Inflammatory macrophage (primary cell): ENCODE measurements at places on chromosomes 5 and 9.

DNA sequence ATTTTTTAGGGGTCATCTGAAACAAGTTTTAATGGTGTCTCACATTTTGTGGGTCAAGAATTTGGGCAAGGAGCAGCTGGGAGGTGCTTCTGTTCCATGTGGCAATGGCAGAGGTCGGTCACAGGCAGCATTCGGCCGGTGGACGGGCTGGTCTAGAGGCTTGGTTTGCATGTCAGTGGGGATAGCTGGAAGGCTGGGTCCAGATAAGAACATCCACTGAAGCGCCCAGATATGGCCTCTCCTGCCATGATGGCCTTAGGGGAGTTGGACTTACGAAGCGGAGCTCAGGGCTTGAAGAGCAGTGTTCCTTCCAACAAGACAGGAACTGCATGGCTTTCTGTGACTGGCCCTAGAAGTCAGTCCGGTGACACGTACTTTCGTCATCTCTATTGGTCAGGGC lies 30.3 kb downstream of the LHFPL2 start:
- DNase-seq, result no peak

DNA sequence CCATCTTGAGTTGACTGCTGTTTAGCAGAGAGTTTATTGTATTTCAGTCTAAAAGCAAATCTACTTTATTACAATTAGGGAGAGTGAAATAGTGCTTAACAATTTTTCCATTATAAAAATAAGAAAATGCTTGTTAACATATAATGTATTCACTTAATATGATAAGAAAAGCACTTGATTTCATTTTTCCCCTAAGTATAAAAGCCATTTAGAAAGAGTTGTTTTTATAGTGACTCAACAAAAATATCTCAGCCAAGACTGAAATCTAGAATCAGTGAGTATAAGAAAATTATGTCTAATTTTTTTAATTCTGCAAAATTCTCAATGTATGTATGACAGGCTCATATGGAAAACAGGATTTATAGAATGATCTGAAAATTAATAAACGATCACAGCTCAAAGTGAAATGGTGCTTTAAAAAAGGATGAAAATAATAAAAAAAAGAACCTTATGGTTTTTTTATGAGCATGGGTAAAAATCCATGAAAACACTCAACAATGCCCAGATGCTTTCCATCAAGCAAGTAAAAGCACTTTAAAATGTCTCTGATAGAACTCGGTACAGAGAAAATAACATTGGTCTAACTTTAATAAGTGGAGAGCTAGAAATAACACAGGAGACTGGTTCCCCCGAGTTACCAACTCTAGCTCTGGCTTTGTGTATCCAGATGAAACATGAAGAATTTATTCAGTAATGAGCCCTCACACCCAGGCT lies 1057.8 kb upstream of the WWC1 start:
- no peak for DNase-seq

DNA sequence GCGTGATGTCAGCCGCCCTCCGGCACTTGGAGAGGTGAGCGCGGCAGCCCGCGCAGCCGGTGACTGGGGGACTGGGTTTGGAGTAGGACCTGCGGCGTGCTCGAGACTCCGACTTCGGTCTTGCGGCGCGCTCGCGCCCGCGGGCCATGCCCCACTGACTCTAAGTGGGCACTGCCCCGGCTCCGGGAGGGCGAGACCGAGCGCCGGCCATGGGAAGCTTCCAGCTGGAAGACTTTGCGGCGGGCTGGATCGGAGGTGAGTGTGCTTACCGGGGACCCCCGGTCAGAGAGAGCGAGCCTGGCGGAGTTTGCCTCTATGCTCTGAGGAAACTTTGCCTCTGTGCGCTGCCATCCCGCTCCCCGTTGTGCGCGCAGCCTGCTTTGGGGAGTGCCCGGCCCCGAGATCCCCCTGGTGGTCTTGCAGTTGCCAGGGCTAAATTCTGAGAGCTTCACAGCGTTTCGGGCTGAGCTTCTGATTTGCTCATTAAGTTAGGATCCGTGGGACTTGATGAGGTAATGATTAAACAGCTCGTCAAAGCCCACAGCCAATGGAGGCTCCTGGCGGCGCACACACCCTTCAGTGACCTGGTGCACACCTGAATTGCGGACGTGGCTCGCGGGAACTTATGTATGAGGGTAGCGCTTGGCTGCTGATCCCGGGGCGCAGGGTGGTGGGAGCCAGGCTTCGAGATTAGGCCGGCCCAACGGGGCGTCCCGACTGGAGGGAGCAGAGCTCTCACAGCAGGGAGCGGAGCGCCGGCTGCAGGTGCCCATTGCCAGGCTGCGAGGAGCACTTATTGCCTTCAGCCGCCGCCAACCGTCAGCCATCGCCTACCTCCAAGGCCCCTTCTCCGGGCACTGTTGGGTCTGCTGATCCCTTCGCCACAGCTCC lies at the start of gene SLC25A48:
Gene SLC25A48 (plus strand): TSS at position 25 of the 891 bp plus-strand sequence. CDS start 185 bp downstream, at position 210.
- DNase-seq, result no peak

GRCh38 chr9:73125651-73126050 lies 26.0 kb upstream of the ANXA1 start:
- DNase-seq, result no peak

DNA sequence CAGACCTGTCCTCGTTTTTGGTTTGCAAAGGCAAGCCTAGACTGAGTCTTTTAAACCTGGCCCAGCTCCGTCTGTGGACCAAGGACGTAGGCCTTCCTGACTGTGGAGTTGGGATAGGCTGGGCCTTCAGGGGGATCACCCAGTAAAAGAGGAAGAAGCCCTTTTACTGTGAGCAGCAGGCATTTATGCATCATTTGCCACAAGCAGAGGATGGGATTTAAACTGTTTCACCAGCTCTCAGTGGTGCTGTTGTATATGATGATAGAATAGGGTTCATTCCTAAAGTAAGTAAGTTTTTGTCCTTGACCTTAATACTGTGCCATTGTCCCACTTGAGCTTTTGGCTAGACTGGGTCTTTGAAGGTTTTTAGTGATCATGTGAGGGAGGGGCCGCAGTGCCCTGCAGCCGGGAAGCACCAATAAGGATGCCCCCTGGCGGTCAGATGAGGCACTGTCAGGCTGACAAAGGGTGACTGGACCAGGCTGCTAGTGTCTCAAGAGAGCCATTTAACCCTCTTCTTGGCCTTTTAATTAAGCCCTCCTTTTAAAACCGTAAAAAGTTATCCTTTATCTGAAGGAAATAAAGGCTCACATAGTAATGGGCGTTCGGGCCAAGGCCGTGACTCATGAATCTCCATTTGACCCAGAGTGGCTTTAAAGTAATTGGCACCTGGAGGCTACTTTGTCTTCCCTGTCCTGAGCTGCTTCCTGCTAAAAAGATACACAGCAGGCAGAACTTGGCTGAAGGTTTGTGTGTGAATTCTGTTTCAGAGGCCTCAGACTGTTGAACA lies 74.0 kb downstream of the UBAP1 start:
- peak; percentile 46 for DNase-seq

DNA sequence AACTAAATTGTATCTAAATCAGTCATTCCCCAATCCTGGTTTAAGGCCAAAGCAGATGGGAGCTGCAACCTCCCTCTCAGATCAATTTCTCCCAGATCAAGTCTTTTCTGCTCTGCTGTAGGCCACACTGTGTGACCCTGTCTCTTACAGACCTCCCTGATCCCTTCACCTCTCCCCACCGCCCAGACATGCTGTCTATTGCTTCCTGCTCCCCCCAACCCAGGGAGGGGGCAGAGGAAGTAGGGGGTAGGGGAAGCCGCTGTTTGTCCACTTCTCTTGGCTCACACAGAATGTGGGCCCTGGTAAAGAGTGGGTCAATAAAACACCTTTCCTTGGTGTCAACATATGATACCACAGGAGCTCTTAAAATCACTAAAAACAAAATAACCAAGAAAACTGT lies 226.3 kb downstream of the ENC1 start:
- no peak for DNase-seq

DNA sequence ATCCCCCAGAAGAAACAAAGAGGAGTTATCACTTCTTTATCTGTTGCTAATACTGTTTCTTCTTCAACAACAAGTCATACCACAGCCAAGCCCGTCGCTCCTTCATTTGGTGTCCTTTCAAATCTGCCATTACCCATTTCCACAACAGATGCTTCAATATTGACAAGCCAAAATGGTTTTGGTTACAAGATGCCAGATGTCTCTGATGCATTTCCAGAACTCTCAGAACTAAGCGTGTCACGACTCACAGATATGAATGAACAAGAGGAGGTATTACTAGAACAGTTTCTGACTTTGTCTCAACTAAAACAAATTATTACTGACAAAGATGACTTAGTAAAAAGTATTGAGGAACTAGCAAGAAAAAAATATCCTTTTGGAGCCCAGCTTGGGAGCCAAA lies 16.0 kb upstream of the HAND1 start:
- no peak for DNase-seq

DNA sequence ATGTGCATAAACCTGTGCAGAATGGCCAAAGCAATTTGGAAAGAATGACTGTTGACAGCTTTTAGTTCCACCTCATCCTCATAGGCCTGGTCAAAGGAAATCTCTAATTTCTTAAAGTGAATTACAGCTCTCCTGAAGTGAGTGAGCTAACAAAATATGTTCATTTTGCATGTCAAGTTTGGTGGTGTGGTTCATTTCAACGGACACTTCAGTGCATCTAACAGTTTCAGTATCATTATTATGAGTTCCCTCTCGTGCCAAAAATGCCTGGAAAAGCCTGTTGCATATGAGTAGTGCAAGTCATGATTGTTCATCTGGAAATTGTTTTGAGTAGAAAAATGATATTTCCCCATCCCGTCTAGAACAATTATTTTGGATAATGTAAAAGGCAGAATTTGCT lies 53.2 kb upstream of the HMHB1 start:
- no peak for DNase-seq
